Fibroblast of the aortic adventitia (primary cell): ENCODE measurements at places on chromosomes 6 and 20.
A peak's percentile ranks its signal among the peaks of the same experiment; 100 is the strongest.

DNA sequence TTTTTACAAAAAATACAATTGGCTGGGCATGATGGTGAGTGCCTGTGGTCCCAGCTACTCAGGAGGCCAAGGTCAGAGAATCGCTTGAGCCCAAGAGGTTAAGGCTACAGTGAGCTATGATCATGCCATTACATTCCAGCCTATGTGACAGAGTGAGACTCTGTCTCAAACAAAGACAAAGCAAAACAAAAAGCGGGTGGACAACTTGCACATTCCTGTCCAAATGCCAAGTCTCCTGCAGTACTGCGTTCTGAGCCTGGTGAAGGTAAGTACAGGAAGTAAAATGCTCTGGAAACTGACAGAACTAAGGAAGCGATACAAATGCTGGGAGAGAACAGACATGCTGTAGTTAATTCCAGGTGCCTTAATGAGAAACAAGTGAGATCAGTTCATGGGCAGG is 20.4 kb upstream of the TMEM242 start:
- DNase-seq = no peak

DNA sequence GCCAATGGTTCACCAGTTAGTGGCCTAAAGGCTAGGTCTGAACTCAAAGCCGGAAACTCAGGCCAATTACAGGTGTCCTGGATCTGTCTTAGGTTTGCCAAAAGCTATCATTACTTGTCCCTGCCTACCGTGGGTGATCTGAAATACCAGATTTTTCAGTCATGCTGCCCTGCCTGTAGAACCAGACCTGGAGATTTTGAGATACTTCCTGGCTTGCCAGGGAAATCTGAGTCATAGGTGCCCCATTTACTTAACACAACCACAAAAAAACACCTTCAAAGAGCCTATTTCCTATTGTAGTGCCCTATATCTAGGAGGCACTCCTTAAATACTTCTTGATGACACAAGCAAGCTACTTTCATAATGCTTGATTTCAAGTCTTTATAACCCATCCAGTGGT is 13.9 kb upstream of the RANBP9 start:
- peak; percentile 42 for DNase-seq

DNA sequence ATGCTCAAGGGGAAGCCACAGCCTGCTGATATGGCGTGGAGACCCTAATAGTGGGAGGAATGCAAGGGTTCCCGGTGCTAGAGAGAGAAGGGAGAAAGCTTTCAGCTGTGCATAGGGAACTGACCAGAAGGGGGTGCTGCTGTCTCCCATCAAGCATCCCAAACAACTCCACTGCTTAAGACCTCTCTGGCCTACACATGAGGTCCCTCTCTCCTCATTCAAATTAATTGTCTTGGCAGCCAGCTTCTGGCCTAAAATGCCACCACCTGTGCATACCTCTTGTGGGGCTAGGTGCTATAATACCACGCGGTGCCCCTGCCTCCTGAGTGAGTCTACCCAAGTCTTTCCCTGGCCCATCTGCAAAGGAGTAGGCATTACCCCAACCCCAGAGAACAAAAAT is 14.5 kb downstream of the ADISSP start:
- DNase-seq = peak; percentile 82

DNA sequence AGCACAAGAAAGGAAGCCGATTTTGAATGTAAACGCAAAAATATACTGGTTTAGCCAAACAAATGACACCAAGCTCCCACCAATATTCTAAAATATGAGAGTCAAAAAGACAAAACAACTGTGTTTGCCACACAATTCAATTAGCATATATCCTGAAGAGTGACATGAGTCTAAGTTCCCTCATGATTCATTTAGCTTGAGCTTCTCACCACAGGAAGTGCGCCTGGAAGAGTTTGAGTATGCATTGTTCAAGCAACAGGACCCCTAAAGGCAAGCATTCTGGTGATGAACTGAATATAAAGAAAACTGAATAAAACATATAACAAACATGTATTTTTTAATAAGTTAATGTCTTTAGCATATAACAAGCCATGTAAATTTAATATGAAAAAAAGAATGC is 115.2 kb upstream of the RUNX2 start:
- no peak for DNase-seq

DNA sequence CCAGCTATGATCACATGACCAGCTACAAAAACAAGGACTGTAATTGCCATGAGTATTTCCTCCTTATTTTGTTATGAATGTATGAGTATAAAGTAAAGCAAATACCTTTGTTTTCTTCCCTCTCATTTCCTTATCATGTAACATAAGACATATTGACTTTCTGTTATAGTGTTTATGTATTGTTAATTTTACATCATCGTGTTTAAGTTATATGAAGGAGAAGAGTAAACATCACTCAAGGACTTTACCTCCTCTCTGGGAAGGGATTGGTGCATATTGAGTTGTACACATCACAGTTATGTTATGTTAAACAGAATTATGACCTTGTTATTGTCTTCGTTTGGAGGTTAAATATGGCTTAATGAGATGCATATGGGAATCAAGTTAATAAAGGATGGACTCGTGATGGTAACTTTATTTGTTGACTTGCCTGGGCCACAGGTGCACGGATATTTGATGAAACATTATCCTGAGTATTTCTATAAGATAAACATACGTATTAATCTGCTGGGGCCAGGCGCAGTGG is 57.3 kb upstream of the CNKSR3 start:
- no peak for DNase-seq

DNA sequence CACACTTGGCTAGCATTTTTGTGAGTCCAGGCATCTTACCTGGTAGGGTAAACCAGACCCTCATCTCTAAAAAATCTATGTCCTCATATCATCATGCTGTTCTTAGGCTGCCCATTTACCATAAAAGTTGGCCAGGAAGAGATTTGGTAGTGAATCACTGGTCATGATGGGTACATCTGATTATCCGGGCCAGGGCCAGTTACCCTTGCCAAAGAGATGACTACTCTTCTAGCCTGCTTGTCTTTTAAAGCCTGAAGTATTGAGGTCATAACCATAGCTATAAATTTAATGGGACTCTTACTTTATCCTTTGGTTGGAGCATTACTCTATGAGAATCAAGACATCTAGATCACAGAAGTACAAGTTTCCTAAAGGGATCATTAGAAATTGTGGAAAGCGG is 276.8 kb downstream of the TENT5A start:
- peak; percentile 73 for DNase-seq

DNA sequence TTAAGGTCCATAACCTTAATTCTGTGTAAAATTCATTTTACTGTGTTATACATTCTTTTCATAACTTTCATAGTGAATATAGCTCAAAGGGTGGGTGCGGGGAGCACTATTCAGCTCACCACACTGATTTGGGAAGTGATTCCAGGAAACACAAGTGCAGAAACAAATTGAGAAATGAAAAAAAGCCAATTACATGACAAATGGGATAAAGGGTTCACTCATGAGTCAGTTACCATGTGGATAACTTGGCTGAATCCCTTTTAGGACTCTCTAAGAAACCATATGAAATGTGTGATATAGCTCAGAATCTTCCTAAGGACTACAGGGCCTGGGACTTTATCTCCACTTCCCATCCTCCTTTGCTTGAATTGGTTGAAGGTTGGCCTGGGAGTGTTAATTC is 3.1 kb upstream of the BTN2A1 start:
- peak; percentile 70 for DNase-seq

GRCh38 chr6:148790404-148790803 is 43.6 kb downstream of the UST start:
- DNase-seq = no peak

- DNase-seq = no peak
Observed at GRCh38 chr20:57995381-57995977, 233.0 kb downstream of the ANKRD60 start.

- DNase-seq = peak; percentile 84
Observed at GRCh38 chr20:17898548-17898994, 70.0 kb downstream of the SNX5 start.

- DNase-seq = no peak
Observed at GRCh38 chr6:19052219-19052618, 665.1 kb downstream of the RNF144B start.

GRCh38 chr6:78700991-78701390 is 166.4 kb upstream of the IRAK1BP1 start:
- DNase-seq = peak; percentile 16

DNA sequence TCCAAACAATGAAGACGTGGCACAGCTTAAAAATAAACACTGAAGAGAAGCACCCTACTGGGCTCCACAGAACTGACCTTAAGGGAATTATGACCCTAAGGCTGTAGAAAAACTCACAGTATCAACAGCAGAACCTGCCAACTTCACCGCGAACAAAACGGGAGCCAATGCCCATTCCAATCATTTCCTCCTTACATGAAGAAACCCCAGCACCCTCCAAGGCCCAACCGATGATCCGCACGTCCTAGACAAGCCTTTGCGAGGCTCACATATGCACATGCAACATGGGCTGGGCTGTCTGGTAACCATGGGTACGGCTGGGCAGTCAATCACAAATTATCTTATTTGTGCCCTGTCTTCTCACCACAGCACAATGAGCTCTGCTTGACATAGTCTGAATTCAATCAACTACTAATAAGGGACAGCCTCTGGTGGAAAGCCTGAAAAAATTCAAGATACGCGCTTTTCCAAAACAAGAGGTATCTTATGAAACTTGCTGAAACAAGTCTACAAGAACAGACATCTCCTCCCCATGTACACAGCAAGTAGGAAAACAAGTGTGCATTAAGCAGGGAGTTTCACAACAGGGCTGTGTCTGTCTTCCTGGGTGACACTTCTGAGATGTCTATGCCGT is 1.7 kb downstream of the DIDO1 start:
- peak; percentile 63 for DNase-seq

DNA sequence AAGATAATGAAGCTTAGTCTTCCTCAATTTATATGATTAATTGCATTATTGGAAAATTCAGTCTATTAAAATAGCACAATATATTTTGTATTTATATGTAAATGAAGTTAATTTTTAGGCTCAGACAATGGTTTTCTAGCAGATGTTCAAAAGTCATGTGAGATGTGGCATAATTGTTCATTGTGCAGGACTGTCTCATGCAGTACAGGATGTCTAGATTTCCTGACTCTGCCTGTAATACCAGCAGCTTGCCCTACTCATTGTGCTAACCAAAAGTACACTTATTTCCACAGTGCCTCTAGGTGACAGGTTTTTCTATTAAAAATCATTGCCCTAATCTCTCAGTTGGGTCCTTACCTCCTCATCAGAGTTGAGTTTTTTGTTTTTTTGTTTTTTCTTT is 12.4 kb downstream of the RALGAPB start:
- no peak for DNase-seq

DNA sequence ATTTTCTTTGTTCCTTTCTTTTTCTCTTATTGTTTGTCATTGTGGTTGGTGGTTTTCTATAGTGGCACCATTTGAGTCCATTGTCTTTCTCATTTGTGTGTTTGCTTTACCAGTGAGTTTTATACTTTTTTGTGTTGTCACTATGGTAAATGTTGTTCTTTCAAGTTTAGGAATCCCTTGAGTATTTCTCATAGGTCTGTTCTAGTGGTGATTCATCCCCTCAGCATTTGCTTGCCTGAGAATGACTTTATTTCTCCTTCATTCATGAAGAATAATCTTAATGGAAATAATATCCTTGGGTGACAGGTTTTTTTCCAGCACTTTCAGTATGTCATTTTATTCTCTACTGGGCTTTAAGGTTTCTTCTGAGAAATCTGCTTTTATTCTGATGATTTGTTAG is 209.2 kb upstream of the ASCC3 start:
- DNase-seq = peak; percentile 18

- peak; percentile 72 for DNase-seq
Observed at GRCh38 chr6:121816906-121817540, 381.6 kb downstream of the GJA1 start.

- DNase-seq = no peak
Observed at GRCh38 chr20:32792316-32792715, 27.4 kb upstream of the MAPRE1 start.

GRCh38 chr6:113529196-113529595 is 327.9 kb upstream of the MARCKS start:
- DNase-seq = peak; percentile 30

DNA sequence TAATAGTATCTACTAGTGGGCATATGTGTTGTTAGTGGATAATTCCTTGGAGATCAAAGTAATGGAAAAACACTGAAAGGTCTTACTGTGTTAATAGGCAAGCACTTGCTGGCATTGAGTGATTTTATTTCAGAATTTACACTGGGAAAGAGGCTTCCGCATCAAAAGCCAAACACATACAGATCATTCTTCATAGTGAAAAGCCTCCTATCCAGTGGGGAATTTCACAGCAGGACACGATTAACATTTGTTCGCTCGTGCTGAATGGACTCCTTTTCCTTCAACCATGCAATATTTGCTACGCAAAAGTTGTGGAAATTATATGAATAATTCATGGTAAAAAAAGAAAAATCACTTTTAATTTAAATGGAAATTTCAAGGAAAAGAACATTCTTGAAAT is 26.4 kb downstream of the GABRR1 start:
- no peak for DNase-seq

- DNase-seq = no peak
Observed at GRCh38 chr6:112215488-112216284, 38.7 kb downstream of the LAMA4 start.

- DNase-seq = no peak
Observed at GRCh38 chr6:6293317-6293716, 27.1 kb downstream of the F13A1 start.

DNA sequence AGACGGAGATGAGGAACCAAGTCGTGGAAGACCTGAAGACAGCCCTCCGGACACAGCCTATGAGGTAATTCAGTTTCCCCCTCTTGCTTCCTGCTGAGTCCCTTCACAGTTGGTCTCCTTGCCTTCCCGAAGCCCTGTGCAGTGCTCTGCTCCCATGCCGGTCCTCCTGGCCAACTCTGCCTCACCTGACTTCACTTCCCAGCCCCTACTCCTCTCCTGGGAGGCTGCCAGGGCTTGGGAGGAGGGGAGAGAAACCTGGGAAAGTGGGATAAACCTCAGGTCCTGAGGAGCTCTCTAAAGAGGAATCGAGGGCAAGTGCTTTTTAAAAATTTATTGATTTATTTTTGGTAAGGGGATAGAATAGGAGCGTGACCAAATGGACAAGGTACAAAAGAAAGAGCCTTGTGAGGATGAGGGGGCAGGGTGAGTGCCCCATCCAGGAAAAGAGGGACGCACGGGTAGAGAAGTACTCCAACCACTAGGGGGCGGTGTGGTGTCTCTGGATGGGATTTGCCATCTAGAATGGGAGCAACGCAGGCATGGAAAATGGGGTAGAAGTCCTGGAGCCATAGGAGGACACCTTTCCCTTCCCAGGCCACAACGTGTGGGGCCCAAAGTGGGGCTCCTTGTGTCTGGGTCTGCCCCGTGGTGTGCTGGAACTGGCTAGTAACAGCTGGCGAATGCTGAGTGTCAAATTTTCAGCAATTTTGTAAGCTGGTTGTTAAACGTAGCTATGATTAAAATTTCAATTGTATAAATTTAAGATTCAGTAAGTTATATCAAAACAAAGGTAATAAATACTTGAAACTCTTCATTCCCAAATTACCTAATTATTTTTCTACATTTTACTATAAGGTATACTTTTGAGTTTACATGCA is 69.0 kb downstream of the MOCS1 start:
- peak; percentile 75 for DNase-seq

DNA sequence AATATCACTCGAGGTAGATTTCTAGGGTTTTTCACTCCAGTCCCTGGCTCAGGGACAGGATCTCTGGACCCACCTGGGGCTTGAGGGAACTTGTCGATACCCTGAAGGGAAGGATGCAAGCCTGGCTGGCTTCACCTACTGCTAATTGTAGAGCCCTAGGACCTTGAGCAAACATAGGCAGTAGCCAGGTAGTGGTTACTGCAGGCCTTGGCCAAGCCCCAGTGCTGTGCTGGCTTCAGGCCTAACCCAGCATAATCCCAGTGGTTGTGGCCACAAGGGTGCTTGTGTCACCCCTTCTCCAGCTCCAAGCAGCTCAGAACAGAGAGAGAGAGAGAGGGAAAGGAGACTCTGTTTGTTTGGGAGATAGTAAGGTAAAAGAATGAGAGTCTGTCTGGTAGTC is 5.8 kb upstream of the MCM9 start:
- no peak for DNase-seq
